ENCODE measurements at places on chromosomes 3 and 15.

GRCh38 chr15:84947947-84948830, 33.5 kb upstream of the PDE8A start:
- DNase-seq = no peak

GRCh38 chr3:110243081-110243480, 828.5 kb upstream of the NECTIN3 start:
- no peak for DNase-seq

GRCh38 chr3:66904336-66904735, 93.8 kb upstream of the KBTBD8 start:
- DNase-seq = no peak

- DNase-seq = no peak
Observed at GRCh38 chr15:88391700-88392099, 75.5 kb downstream of the MRPL46 start.

GRCh38 chr15:58396181-58396580, 35.6 kb upstream of the LIPC start:
- no peak for DNase-seq

GRCh38 chr3:128367221-128367620, 99.5 kb downstream of the DNAJB8 start:
- DNase-seq = no peak

DNA sequence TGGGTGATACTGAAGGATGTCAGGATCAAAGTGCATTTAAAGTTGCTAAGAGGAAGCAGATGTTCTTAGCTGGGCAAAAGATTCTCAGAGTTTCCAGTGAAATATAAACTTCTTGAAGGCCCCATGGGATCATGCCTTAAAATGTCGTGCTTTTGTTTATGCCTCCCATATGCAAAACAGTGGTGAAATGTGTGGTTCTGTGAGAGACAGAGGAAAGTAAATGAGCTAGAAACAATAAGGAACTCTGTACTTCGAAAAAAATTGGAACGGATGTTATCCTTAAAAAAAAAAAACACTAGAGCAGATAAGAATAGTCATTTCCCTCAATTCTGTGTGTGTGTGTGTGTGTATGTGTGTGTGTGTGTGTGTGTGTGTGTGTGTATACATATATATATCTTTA, 497.0 kb upstream of the TBL1XR1 start:
- DNase-seq = no peak

- no peak for DNase-seq
Observed at GRCh38 chr3:79369306-79369705, 398.5 kb downstream of the ROBO1 start.

GRCh38 chr15:54410481-54410880, 432.2 kb downstream of the UNC13C start:
- no peak for DNase-seq

DNA sequence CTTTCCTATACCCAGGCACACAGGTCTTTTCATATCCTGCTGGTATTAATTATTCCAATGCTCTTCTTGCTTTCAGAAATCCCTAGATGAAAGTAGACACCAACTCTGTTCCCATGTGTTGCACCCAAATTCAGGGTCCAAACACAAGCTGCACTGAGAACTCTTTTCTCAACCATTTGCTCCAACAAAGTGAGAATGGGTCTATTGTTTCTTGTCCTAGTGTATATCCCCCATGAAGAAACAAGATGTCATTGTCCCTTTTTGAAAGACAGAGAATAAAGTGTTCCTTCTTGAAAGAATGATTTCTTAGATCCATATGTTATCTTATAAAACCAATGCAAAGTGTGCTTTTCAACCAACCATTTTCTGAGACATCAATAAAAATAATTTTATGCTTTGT, 353.7 kb downstream of the CNTN6 start:
- no peak for DNase-seq

DNA sequence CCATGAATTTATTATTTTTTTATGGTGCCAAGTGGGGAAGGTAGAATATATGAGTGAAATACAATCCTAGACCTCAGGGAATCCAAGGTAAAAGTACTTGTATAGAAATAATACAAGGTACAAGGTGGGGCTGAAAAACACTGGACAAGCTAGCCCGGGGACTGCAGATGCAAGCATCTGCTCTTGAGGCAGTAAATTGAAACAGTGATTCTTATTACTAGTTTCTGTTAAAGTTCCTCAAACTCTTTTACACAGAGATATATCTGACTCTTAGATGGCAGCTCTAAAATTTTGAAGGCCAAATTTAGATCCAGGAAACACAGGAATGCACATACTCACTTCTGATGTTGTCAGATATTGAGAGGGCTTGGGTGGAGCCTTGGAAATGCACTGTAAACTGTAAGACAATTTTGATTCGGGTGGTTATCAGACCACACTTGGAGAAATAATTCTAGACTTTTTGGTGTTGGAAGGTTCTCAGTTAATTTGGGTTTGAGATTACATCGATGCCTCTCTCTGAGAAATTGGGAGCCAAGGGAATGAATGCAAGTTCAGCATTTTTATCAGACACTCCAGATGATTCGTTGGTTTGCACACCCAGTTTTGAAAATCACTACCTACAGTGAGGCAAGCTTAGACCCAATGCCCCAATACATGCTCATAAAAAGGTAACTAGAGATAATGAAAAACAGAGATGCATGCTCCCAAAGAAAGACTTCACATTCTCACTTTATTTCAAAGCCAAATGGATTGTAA, 7.3 kb downstream of the TP63 start:
- no peak for DNase-seq

- no peak for DNase-seq
Observed at GRCh38 chr3:171113716-171114115, 87.2 kb upstream of the SLC2A2 start.

GRCh38 chr3:38446812-38447211, 6.9 kb upstream of the ACVR2B start:
- no peak for DNase-seq

DNA sequence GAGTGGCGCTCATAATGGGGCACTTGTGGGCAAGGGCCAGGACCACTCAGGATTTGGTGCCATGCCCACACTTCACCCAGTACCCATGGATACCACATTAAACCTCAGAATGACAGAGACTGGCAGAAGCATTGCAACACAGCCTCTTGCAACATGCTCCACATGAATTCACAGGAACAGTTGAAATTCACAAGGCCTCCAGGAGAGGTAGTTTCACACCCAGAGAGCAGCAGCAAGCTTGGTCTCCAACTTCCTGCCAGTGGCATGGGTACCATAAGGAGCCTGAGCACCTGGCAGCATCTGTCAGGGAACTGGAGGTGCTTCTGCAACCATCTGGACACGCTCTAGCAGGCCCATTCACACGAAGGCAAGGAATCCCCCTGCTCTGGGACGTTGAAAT, 101.0 kb downstream of the OSBPL10 start:
- no peak for DNase-seq

DNA sequence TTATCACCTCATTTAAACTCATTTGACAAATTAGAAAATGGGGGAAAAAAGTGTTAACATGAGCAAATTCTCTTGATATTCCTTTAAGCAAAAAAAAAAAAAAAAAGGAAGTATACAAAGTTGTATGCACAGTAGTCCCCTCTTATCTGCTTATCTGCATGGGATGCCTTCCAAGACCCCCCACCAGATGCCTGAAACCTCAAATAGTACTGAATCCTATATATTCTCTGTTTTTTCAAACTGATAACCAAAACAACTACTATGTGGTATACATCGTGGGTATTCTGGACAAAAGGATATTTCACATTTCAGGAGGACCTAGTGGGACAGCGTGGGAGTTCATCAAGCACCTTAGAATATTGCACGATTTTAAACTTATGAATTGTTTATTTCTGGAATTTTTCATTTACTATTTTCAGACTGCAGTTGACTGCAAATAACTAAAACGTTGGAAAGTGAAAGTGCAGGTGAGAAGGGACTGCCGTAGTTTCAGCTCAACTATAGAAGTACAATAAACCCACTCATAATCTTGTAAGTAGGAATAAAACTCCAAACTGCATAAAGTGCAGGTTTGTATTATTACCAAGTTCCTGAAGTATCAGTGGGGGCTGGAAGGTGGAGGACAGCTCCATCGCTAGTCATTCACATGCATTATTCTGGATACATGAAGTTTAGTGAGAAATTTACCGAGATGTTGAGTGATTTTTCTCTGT, 43.6 kb upstream of the PLCL2 start:
- DNase-seq = no peak

GRCh38 chr3:90005281-90005847, 897.9 kb downstream of the EPHA3 start:
- no peak for DNase-seq

DNA sequence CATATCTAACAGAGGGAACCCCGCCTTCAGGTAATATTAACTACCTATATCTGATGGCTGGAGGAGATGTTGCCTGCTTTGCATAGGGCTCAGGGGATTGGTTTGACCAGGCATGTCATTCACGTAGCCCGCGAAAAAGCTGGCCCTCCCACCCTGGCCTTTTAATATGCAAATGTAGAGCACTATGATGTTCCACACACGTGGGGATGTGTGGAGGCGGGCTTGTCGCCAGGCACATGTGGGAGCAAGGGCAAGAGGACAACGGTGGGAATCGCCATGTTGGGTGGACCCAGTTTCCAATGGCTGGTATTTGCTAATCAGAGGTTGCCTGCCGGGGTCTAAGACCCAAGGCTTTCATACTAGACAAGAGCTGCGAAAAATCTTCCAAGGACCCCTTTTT, 469.8 kb downstream of the ZPLD1 start:
- DNase-seq = no peak

DNA sequence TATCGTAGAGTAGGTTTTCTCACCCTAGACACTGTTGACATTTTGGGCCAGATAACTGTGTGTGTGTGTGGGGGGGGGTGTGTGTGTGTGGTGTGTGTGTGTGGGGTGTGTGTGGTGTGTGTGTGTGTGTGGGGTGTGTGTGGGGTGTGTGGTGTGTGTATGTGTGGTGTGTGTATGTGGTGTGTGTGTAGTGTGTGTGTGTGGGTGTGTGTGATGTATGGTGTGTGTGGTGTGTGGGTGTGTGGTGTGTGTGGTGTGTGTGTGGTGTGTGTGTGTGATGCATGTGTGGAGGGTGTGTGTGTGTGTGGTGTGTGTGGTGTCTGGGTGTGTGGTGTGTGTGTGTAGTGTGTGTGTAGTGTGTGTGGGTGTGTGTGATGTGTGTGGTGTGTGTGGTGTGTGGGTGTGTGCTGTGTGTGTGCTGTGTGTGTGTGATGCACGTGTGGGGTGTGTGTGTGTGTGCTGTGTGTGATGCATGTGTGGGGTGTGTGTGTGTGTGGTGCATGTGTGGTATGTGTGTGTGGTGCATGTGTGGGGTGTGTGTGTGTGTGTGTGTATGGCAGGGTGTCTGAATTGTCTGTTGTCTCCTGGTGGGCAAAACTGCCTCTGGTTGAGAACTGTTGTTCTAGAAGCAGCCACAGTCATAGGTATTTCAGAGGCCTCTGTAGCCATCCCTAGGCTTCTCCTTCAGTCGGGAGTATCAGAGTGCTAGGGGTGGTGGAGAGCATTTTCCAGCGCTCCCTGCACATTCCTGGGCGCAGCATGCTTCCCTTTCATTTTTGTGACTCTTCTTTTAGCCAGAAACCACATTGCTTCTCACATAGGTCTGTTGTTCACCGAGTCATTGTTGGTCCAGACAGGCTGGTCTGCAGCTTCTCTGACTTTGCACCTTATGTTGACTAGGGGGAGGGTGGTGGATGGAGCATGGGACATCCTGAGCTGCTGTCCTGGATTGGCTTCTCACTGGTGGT, 84.4 kb downstream of the THSD4 start:
- DNase-seq = no peak

GRCh38 chr3:55091381-55092225, 163.7 kb upstream of the LRTM1 start:
- DNase-seq = no peak

- no peak for DNase-seq
Observed at GRCh38 chr3:101300073-101300472, 20.3 kb downstream of the IMPG2 start.

DNA sequence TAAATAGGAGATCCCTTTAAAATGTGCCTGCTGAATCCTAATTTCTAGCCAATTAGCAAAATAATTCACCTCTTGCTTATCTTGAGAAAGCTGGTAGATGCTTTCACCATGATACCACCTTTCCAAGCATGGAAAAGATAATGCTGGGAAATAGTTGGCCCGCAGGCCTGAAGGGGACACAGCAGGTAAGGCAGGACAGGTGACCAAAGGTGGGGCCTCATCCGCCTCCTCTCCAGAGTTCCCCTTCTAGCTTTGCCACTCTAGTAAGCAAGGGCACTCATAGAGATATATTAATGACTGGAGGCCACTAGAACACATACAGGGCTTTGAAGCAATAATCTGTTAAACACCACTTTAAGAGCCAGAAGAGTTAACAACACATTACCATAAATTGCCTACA, 45.5 kb downstream of the SATB1 start:
- no peak for DNase-seq

GRCh38 chr3:36911990-36912804, 32.7 kb downstream of the TRANK1 start:
- DNase-seq = peak; percentile 72

GRCh38 chr15:93165734-93166470, 76.9 kb upstream of the RGMA start:
- DNase-seq = no peak

GRCh38 chr3:71087143-71088018, 496.1 kb downstream of the FOXP1 start:
- DNase-seq = peak; percentile 40

- DNase-seq = no peak
Observed at GRCh38 chr15:76134537-76134936, 74.8 kb downstream of the TMEM266 start.

DNA sequence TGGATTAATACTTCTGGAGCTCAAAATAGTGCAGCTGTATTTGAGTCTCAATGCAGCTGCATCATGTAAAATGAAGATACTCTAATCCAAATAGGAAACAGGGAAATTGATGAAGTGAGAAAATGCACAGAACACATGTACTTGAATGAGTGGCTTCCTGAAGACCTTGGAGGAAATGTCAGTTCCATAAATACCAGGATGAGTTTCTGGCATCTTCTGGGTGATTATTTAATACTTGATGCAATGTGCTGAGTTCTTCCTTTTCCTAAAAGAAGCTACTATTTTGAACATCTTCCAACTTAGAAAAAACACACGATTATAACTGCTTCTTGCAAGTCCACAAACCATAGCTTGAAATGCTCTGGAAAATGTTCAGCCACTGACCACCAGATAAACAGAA, 162.8 kb downstream of the SLC9A9 start:
- no peak for DNase-seq

DNA sequence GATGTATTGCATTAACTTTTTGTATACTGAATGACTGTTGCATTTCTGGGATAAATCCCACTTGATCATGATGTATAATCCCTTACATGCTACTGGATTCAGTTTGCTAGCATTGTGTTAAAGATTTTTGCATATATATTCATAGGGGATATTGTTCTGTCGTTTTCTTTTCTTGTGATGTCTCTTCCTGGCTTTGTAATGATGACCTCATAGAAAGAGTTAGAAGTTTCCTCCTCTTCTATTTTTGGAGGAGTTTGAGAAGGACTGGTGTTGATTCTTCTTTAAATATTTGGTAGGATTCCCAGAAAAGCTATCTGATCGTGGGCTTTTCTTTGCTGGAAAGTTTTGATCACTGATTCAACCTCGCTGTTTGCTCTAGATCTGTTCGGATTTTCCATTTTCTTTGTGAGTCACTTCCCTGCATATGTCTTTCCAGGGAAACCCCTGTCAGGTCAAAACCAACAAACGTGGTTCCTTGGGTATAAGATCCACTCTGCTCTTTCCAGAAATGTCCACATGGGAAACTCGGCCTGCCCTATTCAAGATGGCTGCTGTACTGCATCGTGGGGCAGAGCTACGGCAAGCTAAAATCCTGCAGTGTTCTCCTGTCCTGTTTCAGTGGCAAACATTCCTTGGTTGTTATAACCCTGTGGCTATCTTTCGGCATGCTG, 120.4 kb downstream of the GABRG3 start:
- DNase-seq = no peak
